ENCODE measurements at places on chromosomes 7 and 10.

DNA sequence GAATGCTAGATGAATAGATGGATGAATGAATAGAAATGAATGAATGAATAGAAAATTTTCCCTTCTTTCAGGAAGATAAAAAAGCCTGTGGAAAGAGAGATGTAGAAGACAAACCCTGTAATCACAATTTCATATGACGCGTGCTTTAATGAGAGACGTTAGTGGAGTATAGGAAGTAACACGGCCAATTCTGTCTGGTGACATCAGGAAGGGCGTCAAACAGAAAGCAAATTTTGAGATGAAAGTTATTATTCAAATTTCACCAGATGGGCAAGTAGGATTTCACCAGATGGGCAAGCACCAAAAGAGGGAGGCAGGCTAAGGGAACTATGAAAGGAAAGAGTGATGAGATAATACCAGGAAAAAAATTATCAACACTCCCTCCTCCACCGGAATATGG, 128.9 kb upstream of the PRSS1 start:
- DNase-seq = no peak

DNA sequence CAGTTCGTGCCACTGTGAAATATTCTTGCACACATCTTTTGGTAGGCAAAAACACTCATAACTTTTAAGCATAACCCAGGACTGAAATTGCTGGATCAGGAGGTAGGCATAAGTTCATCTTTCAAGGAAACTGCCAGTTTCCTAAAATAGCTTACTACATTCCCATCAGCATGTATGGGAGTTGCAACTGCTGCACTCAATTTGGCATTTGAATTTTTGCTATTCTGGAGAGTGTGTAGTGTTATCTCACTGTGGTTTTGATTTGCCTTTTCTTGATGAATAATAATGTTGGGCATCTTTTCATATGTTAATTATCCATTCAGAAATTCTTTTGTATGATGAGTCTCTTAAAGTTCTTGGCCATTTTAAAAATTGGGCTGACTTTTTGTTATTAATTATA, 95.2 kb downstream of the ORC5 start:
- DNase-seq = no peak

GRCh38 chr7:32511791-32512190, 16.5 kb downstream of the AVL9 start:
- no peak for DNase-seq

DNA sequence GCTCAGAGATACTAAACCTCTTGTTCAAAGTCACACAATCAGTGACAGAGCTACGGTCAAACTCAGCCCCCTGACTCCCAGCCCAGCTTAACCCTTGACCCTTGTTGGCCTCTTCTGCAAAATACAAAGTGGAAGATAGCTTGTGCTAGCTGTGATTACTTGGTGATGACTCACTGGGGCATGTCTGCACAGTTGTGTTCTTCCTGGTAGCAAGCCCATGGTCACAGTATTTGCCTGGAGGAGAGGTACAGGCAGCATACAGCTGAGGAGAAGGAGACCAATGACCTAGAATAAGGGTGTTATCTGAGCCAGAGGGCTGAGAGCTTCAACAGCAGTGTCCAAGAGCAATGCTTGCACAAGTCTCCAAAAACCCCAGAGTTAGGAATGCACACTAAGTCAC, 5.7 kb upstream of the HSPA12A start:
- no peak for DNase-seq

DNA sequence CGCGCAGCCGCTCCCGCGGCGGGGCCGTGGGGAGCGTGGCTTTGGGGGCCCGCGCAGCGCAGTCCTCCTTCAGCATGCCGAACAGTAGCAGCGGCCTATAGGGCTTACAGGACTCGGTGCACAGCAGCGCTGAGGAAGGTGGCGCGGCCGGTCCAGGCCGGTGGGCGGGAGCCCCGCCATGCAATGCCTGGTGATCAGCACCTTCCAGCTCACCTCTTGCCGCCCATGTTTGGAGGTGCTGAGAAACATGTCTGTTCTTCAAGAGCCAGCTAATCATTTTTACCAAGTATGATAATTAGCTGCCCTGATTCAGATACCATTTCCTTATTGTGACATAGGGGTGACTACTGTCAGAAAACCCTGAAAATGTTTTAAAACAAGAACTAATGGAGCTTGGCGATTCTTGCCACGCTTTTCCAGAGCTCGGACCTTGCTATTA, 33.5 kb upstream of the SFTPD start:
- peak; percentile 38 for DNase-seq

DNA sequence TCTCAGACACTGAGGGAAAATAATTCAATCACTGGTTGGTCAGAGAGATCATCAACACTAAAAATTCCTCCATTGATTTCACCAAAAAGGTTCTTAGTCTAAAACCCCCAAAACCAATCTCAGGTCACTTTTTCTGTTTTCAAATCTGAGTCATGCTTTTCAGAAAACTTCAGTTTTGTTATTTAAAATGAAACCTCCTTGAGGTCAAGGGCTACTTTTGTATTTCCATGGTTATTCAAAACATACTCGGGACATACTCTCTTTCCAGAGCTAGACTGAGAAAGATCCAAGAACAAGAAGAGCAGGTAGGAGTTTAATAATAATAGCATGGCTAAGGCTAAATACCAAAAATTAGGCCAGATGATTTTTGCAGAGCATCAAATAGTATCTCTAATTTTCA, 152.8 kb downstream of the SDHAF3 start:
- DNase-seq = no peak

DNA sequence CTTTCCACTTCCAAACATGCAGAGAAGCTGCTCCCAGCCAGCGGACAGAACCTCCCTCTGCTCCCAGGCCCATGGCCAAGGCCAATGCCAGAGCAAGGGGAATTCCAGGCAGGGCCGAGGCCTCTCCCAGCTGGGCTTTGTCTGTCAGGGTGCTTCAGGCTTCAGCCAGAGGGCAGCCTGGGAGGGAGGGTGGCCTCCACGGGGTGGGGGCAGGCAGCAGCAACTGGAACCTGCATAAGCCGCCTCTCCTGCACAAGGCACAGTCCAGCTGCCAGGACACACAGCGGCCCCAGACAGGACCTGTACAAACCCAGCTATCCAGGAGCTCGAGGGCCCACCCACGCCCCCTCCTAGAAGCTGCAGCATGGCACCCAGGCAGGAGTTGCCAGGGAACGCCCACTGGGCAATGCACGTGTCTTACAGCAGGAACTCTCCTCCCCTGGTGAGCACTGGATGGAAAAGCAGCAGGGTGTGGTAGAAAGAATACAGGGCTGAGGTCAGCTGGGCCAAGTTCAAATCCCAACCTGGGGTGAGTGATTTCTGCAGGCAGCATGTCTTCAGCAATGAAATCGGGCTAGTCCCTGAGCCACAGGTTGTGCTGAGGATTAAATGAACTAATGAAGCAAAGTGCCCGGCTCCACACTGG, 7.6 kb downstream of the FAM53B start:
- DNase-seq = peak; percentile 20

GRCh38 chr7:80140388-80140787, 5.8 kb downstream of the GNAI1 start:
- DNase-seq = no peak

DNA sequence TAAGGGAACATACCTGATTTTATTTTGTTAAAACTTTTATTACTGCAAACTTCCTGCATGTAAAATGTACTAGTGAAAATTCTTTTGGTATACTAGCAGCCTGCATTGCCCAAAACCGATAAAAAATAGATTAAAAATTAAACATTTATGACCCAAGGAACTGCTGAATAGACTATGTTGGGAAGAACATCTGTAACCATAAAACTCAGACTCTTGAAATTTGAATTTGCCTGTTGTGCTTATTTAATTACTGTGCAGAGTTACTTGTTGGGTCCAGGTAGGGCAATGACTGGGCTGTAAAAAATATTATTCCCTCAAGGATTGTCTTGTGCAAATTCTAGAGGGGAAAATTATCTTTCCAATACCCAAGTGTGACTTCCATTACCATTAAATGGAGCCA, 193.5 kb upstream of the PITRM1 start:
- no peak for DNase-seq

DNA sequence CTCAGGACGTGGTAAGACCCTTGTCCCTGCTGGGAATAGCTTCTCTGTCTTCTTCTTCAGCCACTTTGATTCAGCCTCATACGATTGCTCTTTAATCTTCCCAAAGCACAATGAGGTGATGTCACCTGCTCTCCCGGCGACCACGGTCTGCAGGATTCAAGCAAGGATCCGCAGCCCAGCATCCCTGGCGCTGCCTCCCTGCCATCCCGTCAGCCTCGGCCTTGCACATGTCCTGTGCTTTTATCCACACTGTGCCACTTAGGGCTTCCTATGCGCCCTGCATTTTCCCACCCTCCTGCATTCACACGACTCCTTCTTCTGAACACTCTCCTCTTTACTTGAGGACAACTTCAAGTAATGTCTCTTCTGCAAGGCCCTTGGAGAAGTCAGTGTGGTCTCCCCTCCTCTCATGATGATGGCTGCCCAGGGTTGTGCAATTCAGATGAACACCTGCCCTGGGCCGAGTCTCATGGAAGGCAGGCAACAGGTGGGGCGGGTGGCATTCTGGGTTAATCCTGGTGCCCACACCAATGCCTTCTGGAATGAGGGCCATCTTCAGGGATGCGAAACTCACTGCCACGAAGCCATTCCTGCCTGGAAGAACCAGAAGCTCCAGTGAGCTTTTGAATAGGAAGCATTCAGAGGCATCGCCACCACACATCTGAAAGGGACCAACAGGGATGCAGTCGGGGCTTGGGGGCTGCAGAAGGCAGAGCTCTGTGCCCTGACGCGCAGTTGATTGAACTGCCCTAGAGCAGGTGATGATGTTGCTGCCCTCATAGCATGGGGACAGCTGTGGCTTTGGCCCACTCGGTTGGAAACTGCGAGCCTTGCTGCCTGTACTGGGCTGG, 287.5 kb downstream of the GLRX3 start:
- DNase-seq = no peak

GRCh38 chr10:31299119-31299518, 19.9 kb upstream of the ZEB1 start:
- DNase-seq = no peak

DNA sequence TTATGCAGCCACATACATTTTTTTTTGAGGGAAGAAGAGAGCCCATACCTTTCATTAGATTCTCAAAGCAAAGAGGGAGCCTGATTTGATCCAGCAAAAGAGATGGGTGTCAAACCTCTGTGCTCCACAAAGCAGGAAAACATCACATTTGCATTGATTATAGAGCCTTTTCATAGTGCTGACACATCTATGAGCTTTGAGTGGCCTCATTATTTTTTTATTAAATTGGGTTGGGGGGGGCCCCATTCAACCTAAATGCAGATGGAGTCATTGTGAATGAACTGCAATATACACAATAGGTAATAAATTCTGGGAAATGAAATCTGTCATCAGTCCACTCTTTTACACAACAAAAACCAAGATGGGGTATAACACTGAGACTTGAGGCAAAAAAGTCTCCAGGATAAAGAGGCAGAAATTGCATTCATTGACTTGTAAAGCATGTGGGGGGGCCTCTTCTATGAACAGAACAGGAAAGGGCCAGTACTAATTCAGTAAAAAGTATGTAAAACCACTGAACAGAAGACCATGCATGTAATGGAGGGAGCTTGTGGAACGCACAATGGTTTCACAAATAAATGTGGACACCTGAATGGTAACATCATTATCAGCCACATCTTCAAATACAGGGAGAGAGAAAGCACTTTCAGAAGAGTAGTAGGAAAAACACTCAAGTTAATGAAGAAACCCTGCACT, 17.7 kb upstream of the ASB4 start:
- no peak for DNase-seq

DNA sequence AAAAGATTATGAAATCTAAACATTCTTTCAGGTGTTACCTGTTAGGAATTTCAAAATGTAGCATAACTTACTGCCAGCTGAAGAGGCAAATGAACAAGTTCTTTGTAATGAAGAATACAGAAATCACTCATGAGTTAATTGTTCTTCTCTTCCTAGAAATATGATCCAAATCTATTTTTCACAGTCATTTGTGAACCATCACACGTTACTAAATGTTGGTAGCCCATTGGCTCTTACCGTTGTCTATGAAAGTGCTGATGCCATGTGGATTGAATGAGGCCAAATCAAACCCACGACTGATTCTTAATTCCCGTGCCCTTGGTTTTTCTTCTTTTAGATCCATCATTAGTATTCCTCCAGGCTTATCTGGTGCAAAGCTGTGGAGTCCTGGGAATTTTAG, 15.9 kb upstream of the PON3 start:
- DNase-seq = no peak

GRCh38 chr7:50724526-50725520, 57.9 kb downstream of the GRB10 start:
- no peak for DNase-seq

GRCh38 chr7:157676456-157677255, 339.9 kb downstream of the DNAJB6 start:
- DNase-seq = peak; percentile 9

DNA sequence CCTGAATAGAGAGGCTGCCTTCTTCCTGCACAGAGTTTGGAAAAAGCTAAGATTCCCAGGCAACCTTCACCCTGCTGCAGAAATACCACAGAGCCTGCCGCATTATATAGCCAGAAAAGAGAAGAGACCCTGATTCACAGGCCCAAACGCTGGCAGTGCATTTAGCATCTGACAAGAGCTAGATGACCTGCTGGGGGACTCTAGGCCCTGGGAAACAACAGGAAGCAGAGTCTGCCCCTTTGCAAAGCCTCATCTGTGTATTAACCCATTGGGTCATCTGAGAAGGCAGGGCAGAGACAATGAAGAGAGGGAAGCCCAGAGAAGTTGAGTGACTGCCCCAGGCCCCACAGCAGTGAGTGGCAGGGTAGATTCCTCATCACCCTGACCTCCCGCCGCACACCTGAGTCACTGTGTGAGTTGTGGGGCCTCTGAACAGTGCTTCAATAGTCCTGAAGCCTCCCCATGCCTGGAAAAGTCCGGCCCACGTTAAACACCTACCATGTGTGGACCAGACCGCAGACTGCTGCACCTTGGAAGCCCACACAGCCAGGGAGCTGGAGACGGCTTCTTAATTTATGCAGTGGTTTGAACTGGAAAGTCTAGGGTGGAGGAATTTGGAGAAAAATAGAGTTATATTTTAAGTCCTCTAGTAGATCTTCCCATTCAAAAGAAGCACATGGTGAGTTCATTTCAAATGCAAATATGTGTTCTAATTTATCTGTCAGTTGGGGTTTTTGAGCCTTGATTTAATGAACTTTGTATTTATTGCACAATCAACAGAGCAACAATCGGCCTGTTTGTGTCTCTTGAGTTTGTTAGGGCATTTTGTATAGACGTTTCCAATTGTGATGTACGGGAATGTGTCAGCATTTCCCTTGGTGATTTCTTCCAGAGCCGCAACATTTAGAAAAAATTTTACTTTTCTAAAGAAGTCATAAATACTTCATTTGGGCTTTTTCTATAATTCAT, 80.4 kb upstream of the GPR26 start:
- DNase-seq = no peak

DNA sequence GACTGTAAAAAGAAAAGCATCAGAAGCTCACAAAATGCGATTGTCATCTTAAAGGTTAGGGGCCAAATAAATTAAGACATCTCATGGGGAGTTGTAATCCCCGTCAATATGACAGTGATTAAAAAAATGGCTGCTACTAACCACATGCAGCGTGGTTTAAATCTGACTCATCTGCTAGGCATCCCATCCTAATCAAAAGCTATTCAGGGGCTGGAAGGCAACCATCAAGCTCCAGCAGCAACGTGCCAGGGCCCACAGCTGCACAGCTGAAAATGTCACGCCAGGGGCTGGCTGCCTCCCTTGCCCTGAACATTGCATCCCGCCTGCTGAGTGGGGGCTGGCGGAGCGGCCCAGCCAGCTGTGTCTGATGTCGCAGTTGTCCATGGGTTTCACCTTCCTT, 66.3 kb upstream of the FRMD4A start:
- no peak for DNase-seq

GRCh38 chr10:58177362-58177947, 90.2 kb downstream of the IPMK start:
- DNase-seq = no peak

- DNase-seq = no peak
These were observed 90.8 kb downstream of the JCAD start for GRCh38 chr10:29968585-29968984.
